ENCODE measurements at places on chromosomes 13 and 19. TPM values are rescaled to one million over a fixed set of nuclear protein-coding genes. Genes with fewer than 3 reads are reported as not detected.
A peak's percentile ranks its signal among the peaks of the same experiment; 100 is the strongest.

Gene KPNA3
- 53.7 TPM for total RNA-seq

Gene FAM216B
- not detected for total RNA-seq

Gene SIAH3
- total RNA-seq, result 0.42 TPM

Gene FBXO27
- total RNA-seq, result 4.9 TPM

Gene C19orf47
- total RNA-seq, result 21.0 TPM

Gene ZSWIM9
- 13.4 TPM for total RNA-seq

Gene DENND1C
- total RNA-seq, result not detected

Gene STOML3
- total RNA-seq, result not detected

Gene ZNF649
- 33.7 TPM for total RNA-seq

Gene PRTN3
- total RNA-seq, result not detected

Gene DCT
- 0.43 TPM for total RNA-seq

DNA sequence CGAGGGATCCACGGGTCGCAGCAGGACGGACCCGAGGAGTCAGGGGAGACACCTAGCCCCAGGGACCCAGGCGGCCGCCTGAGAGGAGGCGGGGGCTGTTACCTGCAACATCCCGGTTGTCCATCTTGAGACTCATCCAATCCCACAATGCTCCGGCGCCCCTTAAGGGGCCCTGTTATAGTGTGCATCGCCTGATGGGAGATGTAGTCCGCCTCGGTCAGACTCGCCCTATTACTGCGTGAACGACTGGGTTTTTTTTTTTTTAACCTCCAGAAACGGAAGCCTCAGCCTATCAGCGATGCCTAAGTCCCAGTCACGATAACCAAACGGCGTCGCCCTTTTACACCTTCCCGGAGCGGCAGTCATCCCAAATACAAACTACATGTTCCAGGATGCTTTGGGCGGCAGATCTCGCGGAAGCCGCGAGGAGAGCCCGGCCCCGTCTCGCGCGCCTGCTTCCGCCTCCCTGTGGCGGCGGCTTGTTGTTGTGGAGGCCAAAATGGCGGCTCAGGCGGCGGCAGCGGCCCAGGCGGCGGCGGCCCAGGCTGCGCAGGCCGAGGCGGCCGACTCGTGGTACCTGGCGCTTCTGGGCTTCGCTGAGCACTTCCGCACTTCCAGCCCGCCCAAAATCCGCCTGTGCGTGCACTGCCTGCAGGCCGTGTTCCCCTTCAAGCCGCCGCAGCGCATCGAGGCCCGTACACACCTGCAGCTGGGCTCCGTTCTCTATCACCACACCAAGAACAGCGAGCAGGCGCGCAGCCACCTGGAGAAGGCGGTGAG lies at the start of the genes MAU2 and SUGP1:
MAU2 (plus strand) TSS at position 469 of the 780 bp plus-strand sequence; CDS start at position 500, 31 bp downstream.
SUGP1 (minus strand) TSS at position 149 of the 780 bp plus-strand sequence; CDS start at position 136, 13 bp downstream.
- DNase-seq, result peak; percentile 79

DNA sequence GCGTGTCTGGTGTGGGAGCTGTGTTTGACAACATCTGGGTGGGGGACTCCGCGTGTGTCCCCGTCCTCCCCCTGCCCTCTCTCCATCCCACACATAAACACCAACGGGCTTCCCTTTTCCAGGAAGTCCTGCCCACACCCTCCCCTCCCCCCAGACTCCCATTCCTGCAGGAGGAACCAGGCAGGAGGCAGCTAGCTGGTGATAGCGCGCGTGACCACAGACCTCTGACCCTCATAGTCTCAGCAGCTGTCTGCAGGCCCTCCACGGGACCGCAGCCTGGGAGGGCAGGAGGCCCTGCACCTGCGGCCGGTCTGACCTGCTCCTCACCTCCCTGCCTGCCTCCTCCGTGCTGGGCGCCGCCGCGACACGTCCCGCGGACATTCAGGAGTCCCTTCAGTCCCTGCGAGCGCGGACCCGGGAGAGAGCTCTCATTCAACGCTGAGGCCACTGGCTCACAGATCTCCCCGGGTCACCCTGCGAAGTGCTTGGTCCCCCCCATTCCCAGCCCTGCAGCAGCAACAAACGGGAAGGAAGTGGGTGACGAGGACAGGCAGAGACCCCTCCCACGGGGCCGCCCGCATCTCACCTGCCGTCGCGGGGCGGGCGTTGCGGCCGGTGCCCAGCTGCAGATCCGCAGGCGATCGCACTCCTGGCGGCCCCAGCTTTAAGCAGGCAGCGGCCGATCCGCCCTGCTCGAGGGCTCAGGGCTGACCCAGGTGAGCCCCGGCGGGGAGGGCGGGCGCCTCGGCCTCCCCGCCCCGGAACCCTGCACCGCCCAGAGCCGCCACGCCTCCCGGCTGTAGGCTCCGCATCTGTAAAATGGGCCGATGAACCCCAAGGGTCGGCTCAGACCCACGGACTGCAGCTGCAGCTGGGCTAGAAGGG lies 1.1 kb upstream of the ACP5 start:
- no peak for DNase-seq

- no peak for DNase-seq
Measured at GRCh38 chr19:40263440-40264313, 21.5 kb downstream of the AKT2 start.

DNA sequence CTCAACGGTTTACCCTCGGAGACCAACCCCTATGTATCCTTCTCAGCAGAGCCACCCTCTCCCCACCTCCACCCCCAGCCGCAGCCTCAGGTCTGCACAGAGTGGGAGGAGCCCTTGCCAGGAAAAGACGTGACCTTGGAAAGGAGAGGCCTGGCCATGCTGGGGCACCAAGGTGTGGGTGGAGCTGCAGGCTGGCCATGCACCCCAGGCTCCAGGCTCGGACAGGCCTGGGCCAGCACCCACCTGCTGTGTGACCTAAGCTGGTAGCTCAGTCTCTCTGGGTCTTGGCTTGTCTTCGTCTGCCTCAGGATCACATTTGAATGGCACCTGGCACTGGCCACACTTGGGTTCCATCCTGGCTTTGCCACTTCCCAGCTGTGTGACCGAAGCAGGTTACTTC lies 29.5 kb downstream of the CCDC8 start:
- no peak for DNase-seq

- DNase-seq, result peak; percentile 53
Measured at GRCh38 chr13:28805193-28805819, 14.8 kb upstream of the MTUS2 start.

DNA sequence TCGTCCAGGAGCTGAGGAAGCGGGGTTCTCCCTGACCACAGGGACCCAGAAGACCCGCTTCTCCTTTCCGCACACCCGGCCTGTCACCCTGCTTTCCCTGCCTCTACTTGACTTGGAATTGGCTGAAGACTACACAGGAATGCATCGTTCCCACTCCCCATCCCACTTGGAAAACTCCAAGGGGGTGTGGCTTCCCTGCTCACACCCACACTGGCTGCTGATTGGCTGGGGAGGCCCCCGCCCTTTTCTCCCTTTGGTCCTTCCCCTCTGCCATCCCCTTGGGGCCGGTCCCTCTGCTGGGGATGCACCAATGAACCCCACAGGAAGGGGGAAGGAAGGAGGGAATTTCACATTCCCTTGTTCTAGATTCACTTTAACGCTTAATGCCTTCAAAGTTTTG lies 18.9 kb downstream of the VASP start:
- DNase-seq, result peak; percentile 44

DNA sequence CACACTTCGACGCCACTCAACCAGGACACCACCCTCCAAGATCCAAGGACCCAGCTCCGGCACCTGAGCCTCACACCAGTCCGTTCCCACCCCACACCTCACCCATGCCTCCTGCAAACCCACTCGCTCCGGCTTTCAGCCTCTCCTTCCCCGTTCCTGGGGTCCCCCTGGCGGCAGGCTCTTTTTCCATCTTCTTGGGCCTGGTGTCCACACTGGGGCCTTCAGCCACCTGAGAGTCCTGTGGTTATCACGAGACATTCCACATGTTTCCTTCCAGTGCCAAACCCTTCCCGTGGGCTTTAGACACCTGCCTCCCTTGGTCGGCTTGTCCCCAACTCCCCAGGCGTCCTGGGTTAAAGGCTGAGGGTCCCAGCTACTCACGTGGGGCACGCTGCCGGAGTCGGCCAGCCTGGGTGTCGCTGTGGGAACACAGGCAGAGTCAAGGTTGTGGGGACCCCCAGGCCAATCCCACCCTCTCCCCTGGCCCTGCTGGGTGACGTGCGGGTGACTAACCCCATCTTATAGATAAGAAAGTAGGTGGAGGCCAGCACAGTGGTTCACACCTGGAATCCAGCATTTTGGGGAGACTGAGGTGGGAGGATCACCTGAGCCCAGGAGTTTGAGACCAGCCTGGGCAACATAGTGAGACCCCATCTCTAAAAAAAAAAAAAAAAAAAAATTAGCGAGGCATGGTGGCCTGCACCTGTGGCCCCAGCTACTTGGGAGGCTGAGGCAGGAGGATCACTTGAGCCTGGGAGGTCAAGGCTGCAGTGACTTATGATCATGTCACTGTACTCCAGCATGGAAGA lies 1.9 kb downstream of the JSRP1 start:
- DNase-seq, result peak; percentile 77

GRCh38 chr13:100434010-100434763 lies 154.4 kb downstream of the GGACT start:
- no peak for DNase-seq

DNA sequence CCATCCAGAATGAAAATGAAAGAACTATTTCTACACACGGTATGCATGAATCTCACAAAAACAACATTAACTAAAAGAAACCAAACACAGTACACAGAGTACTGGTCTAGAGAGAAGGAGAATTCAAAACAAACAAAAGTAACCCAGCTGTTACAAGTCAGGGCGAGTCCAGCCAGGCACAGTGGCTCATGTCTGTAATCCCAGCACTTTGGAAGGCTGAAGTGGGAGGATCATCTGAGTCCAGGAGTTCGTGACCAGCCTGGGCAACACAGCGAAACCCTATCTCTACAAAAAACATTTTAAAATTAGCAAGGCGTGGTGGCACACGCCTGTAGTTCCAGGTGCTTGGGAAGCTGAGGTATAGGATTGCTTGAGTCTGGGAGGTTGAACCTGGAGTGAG lies 1.7 kb upstream of the PSMC4 start:
- DNase-seq, result no peak

DNA sequence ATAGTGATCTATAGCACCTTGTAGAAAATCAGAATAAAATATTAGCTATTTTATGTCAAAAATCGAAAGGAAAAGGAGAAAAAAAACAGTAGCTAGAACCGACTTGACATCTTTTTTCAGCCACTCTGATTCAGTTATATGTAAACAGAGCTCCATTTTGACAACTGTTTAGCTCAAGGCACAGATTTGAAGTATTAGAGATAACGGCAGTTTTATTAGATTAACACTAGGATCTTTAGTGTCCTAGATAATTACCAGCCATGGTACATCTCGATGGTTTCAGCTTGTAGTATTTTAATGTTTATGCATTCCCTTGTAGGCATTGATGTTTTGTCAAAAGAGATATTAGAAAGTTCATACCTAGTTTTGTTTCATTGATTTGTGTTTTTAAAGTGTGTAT lies 67.3 kb downstream of the PCDH17 start:
- no peak for DNase-seq

- DNase-seq, result no peak
Measured at GRCh38 chr19:40620161-40620485, 19.0 kb downstream of the LTBP4 start.

GRCh38 chr13:106083620-106084350 lies 451.7 kb downstream of the EFNB2 start:
- DNase-seq, result no peak

GRCh38 chr19:31716826-31717225 lies 367.6 kb upstream of the TSHZ3 start:
- DNase-seq, result no peak

DNA sequence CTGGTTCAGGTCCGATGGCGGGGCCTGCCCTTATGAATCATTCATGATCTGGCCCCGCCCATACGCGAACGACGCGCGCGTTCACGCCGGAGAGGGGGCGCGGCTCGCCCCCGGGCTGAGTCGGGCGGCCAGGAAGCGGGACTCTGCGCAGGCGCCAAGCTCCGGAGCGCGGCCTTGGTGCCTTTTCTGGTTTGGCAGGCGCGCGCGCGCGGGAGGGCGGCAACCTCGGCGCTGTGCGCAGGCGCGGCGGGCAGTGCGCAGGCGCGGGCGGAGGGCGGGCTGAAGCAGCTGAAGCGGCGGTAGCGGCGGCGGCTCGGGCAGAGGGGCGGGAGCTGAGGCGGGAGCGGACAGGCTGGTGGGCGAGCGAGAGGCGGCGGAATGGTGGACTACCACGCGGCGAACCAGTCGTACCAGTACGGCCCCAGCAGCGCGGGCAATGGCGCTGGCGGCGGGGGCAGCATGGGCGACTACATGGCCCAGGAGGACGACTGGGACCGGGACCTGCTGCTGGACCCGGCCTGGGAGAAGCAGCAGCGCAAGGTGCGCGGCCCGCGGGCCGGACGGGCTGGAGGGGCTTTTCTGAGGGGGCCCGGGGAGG lies at the start of gene ACTN4:
ACTN4 (plus strand) TSS at position 282 of the 598 bp plus-strand sequence; CDS start at position 379, 97 bp downstream.
- peak; percentile 100 for DNase-seq

GRCh38 chr19:29096896-29097295 lies 116.1 kb downstream of the UQCRFS1 start:
- DNase-seq, result no peak

DNA sequence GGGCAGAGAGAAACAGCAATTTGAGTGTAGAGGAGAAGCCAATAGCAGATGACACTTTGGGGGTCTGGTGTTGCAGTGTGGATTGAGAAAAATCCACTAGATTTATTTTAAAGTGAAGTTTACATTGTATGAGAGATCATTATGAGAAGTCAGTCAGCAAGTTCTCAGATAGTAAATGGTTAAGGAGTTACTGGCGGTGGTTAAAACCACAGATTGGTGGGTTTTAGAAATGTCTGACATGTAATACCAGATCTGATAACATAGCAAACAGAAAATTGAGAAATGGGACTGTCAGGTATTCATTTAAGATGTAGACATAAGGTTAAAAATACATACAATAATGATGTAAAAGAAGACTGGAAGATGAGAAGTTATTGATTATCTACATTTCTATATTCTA lies 7.2 kb downstream of the ABHD13 start:
- DNase-seq, result no peak

DNA sequence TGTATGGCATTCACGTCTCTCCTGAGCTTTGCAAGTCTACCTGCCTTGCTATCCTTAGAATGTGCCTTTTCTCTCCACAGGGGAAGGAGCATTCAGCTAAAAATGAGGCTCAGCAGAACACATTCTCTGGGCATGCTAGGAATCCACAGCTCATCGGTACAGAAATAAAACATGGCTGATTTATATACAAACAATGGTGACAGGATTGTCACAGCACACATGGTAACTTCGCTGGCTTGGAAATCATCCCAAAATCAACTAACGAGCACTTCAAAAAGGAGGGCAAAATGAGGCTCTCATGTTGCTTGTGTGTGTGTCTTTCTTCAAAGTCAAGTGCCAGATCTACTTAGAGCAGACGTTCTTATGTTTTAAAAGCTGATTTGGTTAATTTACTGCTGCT lies 373.0 kb downstream of the FGF14 start:
- no peak for DNase-seq

DNA sequence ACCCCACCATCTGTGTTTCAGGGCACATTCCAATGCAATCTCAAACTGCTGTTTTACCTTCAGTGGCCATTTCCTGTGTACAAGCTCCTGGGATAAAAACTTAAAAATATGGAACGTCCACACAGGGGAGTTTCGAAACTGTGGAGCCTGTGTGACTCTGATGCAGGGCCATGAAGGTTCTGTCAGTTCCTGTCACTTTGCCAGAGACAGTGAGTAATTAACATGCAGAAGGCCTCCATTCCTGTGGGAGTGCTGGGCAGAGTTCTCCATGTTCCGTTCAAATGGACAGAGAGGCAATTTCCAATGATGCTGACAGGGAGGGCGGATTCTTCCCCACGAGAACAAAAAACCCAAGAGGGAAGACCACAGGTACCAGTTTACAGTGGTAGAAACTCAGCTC lies 24.4 kb downstream of the WDR88 start:
- no peak for DNase-seq

GRCh38 chr19:45049073-45049736 lies 10.4 kb downstream of the CLASRP start:
- no peak for DNase-seq

- no peak for DNase-seq
Measured at GRCh38 chr19:629961-630714, 3.2 kb downstream of the POLRMT start.
